ENCODE measurements at places on chromosomes 5 and 9.

DNA sequence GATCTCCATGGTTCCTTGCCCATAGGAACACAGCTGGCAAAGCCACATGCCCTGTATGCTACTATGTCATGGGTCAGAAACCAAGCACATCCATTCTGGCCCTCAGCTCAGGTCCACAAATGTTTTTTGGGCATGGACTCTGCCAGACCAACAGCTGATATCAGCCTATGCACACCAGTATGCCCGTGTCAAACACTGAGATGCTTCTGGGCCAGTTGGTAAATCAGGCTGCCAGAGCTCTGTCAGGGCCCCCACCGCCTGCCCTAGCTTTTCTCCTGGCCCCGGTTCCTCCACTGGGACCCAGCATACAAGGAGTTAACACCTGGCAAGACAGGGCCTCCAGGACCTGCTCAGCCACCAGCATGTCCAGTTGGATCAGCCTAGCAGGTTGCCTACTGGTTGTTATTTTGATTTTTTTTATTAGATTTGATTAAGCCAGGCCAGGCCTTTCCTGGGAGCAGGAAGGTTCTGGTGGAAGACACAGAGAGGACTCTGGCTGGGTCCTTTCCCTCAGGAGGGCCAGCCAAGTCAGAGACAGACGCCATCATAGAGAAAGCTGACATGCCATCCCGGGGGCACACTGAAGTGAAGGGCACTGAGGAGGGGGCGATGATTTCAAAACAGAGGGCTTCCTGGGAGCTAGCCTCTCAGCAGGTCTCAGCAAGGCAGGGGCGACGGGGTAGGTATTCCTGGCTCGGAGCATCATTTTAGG lies 65.8 kb downstream of the TSTD2 start:
- DNase-seq = no peak

- DNase-seq = no peak
Observed at GRCh38 chr5:154277499-154277898, 87.0 kb downstream of the GALNT10 start.

DNA sequence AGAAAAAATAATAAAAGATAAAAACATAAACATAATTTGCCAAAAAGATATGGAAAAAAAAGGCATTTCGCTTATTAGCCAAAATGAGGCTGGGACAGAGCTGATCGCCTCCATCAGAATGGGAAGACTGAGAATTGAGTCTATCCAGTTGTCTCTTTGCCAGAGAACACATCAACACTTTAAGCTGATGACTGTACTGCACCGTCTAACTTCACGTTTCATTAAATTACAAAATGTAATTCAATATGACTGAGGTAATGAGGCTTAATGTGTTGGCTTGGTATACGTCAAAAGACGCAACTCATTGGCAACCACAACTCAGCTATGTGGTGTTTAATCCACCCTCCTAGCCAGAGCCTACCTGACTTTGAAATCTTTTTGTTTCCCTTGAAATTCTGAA lies 462.7 kb upstream of the CD180 start:
- no peak for DNase-seq

- no peak for DNase-seq
Observed at GRCh38 chr9:31314241-31314640, 1070.2 kb upstream of the ACO1 start.

DNA sequence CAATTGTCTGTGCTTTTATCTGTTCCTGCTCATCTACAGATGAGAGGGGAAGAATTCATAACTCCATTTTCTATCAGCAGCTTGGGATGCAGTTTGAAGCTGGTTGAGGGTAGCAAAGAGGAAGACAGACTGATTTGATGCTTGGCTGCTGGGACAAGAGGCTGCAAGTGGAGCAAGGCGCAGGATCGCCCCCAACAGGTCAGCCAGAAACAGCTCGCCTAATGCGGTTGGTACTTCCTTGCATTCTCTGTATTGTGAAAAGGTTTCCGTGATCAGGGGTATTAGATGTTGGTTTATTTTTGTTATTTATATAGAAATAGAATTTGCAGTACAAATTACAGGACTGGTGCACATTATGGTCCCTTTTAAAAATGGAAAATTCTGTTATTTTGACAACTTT lies 40.6 kb downstream of the ZNF883 start:
- no peak for DNase-seq

DNA sequence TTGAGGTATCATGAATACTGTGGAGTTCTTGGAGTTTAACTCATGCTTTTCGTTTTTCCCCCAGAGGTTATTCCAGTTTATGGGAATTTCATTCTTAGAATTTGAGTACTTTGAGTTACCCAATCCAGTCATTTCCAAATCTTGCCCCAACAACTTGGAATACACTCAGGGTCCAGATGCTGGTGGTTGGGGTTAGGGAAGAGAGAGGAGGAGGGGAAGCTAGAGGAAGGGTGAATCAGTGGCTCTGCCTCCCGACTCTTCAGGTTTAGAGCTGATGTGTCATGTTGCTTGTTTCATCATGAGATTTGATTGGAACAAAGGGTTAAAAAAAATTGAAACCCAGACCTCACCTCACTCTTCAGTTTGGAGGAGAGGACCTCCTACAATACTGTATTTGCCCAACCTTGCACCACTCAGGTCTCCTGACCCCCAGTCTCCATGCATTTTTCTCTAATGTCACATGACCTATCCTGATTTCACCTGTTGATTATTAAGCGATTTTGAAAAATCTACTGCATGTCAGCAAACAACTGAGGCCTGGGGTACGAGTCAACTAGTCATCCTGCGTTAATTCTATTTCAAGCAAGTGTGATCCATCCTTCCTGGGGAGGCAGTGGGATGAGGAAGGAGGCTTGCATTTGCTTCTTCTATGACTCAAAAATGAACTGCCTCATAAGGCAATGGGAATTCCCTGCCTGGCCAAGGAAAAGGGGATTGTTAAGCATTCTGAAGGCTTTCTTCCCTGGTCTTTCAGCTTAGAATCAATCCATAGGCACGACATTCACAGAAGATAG lies 6.2 kb upstream of the SLC1A3 start:
- no peak for DNase-seq

GRCh38 chr5:138542180-138542955 lies 668 bp downstream of the ETF1 start:
- no peak for DNase-seq

- DNase-seq = no peak
Observed at GRCh38 chr5:132987531-132988408, 24.3 kb upstream of the AFF4 start.

DNA sequence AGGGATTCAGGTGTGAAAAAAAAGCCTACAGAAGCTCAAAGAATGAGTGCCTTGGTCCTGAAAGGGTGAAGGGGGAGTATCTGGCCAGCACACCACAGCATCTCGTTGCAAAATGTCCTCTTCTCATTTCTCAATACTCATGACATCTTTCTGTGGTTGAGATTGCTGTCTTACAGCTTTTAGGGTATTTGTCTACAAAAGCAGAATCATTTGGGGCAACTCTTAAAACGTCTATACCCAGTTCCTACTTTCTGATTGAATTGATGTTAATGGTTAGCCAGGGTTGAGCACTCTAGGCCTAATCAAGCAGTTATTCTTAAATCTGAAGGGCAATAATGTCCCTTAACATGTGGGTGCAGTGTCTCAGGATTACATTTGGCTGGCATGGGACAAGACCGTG lies 21.2 kb upstream of the PCSK5 start:
- DNase-seq = no peak

DNA sequence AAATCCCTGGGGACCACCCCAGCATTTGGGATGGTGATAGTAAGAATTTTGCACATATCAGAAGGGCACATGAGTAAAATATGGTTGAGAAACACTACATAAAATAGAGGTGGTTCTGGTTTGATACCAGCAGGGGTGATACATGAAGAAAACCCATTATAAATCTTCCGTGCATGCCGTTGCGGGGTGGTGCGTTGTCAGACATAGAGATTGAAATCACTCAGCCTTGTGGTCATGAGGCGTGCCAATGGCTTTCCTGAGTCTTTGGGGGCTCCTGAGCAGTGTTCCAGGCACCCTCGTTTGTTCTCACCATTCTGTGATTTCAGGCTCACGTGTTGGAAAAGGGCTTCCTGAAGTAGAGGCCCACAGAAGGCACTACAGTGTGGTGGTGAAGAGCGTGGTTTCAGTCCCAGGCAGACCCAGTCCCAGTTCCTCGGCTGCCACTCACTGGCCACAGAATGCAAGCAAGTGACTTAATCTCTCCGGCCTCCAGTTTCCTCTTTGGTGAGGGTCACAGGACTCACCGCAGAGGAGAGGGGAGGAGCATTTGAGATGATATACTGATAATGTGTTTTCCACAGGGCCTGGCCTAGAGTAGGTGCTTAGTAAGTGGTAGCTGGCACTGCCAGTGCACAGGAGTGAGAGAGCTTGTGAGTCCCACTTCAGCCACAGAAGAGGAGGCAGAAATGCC lies 20.5 kb upstream of the GLRX start:
- no peak for DNase-seq

- no peak for DNase-seq
Observed at GRCh38 chr5:19615661-19616060, 372.3 kb downstream of the CDH18 start.

DNA sequence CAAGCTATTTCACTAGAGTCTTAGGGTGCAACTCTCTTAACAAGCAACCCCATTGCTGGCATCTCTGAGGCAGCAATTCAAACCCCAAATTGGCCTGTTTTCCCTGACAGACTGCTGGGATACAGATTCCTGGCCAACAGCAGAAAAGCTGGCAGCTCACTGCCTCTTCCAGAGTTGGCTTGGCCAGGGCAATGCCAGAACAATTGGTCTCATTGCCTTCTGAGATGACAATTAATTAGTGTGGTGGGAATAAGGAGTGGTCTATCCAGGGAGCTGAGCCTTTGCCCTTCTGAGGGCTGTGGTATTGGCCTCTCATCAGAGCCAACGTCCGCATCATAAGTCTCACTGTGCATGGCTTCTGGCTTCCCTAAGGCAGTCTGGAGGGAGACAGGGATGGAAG lies 183.2 kb downstream of the GNAQ start:
- peak; percentile 80 for DNase-seq

GRCh38 chr5:120765189-120765588 lies 301.1 kb downstream of the PRR16 start:
- DNase-seq = no peak

- no peak for DNase-seq
Observed at GRCh38 chr5:79529110-79529509, 15.2 kb upstream of the HOMER1 start.

DNA sequence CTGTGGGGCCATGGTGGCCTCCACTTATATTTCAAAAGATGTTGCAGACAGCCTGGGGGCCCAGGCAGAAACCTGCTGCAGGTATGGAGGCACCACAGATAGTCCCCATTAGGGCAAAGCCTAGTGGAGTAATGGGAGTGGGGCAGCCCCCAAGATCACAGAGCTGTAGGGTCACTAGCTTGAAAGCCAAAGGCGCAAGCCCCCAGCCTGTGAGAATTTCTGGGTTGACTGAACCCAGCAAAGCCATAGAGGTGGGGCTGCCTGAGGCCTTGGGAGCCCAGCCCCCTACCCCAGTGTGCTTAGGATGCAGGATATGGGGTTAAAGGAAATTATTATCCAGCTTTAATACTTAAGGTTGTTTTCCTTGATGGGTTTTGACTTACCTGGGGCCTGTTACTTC lies 165.3 kb upstream of the FBN2 start:
- DNase-seq = no peak

DNA sequence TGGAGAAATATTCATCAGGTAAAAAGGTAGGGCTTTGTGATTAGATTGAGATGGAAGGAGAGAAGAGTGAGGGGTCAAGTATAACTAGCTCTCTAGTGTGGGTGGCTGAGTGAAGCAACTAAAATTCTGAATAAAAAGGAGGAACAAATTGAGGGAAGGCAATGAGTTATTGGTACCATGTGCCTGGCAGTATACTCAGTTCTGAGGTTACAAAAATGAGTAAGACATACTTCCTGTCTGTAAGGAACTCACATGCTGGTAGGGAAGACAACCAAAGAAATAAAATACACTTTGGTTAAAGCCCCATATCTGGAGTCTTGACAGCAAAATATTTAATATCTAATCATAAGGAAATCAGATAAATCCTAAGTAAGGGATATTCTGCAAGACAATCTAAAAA lies 476.8 kb upstream of the C9orf72 start:
- no peak for DNase-seq

GRCh38 chr5:115855959-115856358 lies 14.2 kb downstream of the AP3S1 start:
- DNase-seq = no peak

- no peak for DNase-seq
Observed at GRCh38 chr9:129597355-129598088, 23.4 kb downstream of the C9orf50 start.

DNA sequence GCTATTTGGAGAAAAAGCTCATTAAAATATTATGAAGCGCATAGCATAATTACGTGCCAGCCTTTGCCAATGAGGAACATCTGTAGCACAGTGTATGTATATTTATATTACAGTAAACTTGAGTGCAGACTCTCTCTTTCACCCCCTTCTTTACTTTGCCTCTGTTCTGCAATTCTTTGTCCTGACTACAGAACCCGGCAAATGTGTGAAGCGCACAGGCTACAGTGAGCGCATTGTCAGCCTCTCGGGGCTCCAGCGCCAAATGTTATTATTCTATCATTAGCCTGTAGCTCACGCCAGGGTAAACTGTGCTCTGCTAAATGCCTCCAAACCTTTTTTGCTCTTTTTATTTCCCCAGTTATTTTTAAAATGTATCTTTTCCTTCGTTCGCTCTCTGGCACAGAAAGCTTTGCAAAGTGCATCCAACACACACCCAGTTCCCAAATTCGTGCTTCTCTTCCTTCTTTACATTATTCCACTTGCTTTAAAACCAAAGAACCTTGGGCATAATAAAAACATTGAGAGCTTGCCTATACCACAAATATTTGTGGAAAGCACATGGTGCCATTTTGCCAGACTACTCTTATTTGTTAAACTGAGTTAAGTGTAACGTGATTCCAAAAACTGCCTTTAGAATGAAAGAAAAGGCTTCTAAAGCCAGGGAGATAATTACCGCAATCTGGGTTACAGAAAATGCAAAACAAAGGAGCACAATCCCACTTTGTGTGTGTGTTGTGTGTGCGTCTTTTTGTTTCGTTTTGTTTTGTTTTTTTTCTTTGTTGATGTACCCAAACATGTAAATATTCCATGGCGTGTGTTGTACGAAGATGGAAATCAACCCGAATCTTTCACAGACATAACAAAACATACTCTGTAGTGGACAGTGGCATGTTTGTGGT lies 164.1 kb upstream of the MPDZ start:
- DNase-seq = peak; percentile 80

DNA sequence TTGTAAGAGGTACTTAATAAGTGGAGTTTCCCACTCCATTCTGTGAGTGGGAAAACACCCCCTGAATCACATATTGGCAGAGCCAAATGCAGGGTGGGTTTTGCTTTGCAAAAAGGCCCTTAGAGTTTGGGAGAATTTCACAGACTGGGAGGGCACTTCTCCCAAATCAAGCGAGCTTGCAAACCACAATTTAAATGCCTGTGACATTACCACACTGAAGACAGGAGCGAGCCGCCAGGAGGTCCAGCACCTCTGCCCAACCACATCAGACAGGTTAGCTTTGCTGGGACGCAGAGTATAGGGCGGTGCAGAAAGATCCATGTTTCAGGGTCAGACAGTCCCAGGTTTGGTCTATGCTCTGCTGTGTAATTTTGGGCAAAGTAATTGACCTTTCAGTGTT lies 2.3 kb downstream of the ALAD start:
- no peak for DNase-seq
